ENCODE measurements at places on chromosomes 2 and 18.
A peak's percentile ranks its signal among the peaks of the same experiment; 100 is the strongest.

GRCh38 chr18:10312326-10313015 is 142.0 kb upstream of the APCDD1 start:
- DNase-seq: no peak

DNA sequence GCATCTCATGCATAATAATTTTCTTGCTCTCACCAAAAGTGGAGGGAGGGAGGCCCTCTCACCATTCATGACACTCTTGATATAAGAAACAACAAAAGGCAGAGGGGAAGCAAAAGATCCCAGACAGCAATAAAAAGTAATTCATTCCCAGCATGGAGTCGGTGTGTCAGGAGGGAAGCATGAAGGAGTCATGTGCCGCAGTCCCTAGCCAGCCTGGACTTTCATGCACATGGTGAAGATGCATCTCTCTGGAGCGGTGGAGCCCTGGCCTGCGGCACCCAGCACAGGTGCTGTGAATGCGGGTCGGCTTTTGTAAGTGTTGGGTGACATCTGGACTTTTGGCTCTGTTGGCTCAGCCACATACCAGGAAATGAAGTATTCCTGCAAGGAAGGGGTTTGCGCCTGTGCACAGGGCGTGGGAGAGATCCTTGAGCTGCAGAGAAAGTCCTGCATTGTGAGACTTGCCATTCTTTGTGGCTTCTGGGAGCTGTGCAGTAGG is 119.4 kb downstream of the COPS8 start:
- DNase-seq: no peak

DNA sequence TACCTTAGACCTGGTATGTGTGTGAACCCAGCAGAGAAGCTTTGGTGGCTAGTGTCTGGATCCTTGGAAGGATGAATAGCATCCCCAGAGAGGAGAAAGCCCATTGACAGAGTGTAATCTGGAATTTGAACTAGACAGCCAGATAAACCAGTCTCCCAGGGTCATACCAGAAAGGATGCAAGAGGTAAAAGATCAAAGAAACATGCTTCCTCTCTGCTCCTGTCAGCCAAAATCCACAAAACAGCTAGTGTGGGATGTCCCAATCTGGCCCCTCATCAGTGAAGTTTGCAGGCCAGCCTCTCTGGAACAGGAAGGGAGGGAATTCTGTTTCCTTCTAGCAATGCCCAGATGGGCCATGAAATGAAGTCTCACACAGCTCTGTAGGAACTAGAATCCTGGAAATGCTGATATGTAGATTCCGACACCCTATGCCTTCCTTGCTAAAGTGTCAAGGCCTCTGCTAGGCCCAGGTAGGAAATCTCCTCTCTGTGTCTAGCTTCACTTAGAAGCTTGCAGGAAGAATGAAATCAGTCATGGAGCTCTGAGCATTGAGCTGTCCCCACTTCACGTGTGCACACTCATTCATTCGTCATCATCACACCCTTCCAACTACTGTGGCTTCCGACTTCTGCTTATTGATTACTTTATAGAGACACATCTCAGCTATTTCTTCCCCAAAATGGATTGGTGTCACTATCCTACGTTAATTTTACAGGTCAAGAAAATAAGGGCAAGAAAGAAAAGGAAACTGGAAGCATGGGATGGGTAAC is 38.0 kb downstream of the EVA1A start:
- no peak for DNase-seq

- no peak for DNase-seq
Measured at GRCh38 chr2:20107776-20108175, 56.3 kb upstream of the LAPTM4A start.

DNA sequence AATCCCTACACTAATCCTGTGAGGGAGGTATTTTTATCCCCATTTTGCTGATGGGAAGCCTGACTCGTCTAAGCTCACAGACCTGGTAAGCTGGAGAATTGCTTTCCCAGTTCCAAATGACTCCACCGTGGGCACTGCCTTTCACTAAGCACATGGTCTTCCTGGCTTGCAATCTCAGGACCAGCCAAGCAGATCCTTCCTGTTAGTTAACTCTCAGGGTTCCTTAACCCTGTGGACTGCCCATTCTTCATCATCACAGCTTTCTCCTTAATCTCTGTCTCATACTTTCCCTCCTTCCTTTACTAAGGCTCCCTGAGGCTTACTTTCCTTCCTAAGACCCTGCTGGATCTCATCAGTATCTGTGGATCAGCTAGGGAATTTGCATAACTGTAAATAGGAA is 122.2 kb upstream of the ZEB2 start:
- DNase-seq: no peak

- peak; percentile 64 for DNase-seq
Measured at GRCh38 chr18:55001394-55002024, 42.2 kb upstream of the CCDC68 start.

- DNase-seq: peak; percentile 53
Measured at GRCh38 chr2:186590350-186590758, 498 bp downstream of the ITGAV start.

GRCh38 chr2:203705178-203705577 is 1.3 kb upstream of the CD28 start:
- no peak for DNase-seq

GRCh38 chr2:190679813-190680591 is 31.1 kb downstream of the NAB1 start:
- DNase-seq: peak; percentile 71

DNA sequence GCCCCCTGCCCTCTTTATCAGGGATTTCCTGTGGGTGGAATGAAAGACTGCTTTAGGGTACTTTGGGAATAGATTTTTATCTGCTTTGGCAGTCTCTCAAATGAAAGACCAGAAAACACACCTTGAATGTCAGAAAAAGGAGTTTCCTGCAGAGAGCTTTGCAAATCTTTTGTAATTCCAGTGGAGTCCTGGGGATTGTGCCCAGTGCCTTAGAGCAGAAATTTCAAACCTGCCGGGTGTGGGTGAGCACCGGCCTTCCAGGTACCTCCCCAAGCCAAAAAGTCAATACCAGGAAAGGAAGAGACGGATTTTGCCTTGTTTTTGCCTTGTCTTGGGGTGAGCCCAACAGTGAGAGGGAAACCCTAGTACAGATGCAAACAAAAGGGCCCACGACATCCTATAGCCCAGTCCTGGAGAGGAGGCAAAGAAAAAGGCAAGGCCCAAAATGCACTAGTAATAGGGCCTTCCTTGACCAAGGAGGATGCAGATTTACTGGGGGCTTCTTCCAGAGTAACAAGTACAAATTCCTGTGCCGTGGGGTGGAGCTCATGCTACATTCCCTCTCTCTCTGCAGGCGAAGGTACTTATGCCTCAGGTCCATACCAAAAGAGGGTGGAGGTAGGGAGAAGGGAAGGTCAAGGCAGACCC is 36.4 kb downstream of the FOXI3 start:
- no peak for DNase-seq

DNA sequence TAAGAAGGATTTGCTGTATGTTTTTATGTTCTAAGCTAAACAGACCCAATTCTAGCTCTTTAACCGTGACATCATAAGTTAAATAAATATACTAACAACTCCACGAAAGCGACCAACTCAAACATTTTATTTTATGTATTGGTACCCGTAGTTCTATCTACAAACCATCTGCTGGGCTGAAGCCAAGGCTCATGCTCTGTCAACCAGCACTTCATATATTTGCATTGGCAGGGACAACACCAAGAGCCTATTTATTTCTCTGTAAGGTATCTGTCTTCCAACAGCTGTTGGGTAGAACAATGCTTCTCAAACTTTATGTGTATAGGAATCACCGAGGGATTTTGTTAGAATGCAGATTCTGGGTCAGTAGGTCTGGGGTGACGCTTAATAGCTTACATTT is 64.5 kb downstream of the PID1 start:
- no peak for DNase-seq

GRCh38 chr2:176826356-176826755 is 386.2 kb upstream of the HNRNPA3 start:
- DNase-seq: no peak

DNA sequence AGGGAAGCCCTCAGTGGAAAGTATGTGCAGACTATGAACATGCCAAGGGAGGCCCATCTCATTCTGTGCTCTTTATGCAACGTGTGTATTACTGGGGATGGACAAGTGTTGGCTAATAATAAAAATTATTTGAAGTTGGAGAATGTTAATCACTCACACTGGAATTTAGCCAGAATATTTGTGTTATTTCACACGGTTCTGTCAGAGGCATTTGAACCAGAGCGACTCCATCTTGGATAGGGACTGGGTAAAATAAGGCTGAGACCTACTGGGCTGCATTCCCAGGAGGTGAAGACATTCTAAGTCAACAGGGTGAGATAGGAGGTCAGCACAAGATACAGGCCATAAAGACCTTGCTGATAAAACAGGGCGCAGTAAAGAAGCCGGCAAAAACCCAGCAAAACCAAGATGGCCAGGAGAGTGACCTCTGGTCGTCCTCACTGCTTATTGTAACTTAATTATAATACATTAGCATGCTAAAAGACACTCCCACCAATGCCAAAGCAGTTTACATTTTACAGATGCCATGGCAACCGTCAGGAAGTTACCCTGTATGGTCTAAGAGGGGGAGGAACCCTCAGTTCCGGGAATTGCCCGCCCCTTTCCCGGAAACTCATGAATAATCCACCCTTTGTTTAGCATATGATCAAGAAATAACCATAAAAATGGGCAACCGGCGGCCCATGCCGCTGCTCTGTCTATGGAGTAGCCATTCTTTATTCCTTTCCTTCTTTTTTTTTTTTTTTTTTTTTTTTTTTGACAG is 2.6 kb upstream of the FZD5 start:
- DNase-seq: peak; percentile 70

DNA sequence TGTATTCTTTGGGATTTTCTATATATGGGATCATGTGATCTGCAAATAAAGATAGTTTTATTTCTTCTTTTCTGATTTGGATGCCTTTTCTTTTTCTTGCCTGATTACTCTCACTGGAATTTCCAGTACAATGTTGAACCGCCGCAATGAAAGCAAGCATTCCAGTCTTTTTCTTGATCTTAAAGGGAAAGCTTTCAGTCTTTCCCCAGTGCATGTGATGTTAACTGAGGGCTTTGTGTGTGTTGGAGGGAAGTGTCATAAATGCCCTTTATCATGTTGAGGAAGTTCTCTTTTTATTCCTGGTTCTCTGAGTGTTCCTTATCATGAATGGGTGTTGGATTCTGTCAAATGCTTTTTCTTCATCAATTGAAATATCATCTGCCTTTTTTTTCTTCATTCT is 16.9 kb upstream of the CYBRD1 start:
- DNase-seq: no peak

DNA sequence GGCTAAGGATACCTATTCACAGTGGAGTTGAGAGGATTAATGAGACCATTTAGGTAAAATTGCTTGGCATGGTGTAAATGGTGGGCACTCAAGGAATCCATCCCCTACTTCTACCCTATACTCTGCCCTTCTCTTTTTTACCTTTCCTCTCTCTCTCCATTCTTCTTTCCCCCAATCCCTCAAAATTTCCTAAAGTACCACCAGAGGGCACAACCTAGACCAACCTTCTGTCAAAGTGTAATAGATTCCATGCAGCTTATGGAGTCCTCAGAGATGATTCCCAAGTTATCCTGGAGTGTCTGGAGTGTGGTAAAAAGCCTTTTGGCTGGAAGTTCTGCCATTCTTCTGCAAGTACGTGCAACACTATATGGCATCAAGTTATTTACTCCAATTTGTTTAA is 33.0 kb upstream of the CCDC195 start:
- no peak for DNase-seq

DNA sequence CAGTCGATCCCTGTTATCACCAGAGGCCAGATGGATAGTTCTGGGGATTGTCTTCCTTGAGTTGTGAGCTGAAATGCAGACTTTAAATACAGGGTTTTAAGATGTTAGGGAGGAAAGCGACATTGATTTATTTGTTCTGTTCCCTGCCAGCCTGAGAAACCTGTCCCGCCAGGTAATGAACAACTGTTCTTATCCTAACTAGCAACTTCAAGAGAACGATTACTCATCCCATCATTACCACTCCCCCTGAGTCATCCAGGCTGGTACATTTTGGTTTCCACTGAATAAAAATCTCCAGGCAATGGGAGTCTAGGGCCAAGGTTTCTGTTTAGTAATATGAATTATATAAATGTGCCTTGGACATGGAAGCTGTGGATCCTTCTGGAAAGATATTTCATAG is 131.2 kb downstream of the LYPD6B start:
- peak; percentile 78 for DNase-seq

DNA sequence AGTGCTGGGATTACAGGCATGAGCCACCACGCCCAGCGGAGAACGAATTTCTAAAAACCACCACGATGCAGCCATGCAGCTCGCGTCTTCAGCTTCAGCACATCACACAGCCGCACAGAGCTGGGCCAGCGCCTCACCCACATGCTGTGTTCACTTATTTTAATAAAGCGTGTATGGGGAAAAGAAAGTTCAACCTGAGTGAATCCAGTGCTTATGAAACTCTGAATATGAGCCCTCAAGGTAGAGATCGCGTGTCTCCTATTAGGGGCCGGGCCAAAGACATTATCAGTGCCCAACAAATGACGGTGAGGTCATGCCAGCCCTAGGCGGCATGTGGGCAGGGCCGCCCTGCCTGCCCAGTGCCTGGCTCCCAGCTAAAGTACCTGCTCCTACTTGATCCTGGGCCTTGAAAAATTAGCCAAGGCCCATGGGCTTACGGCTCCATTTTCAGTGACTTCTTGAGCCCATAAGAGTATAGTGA is 44.3 kb downstream of the SPRED2 start:
- DNase-seq: no peak

DNA sequence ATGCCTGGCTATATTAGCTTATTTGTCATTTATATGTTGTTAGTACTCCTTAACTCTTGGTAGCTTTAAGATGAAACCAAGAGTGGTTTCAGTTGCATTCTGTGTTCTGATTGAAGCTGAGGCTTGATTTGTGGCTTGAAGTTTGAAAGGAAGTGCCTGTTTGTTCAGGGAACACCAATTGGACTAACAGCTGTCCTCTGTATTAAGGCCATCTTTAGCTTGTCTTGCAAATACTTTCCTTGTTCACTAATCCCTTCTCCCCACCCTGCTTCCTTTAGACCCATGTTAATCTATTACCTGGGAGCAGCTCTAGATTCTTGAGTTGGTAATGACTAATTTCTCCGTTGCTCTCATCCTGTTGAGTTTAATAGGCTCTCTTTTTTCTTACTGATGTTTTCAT is 13.4 kb downstream of the ITGA6 start:
- no peak for DNase-seq

DNA sequence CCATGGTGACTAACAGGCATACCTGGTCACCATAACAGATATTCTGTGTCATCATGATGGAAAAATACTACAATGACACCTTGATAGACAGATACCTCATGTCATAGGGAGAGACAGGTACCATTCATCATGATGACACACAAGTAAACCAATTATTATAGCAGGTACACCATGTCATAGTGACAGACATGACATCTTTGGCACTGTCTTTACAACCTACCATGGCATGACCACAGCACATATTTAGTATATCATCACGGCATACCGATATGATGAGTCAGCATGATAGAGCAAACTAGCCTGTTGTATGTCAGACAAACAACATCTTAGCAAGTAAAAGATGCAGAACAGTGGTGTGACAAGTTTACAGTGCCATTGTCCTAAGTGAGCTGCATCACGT is 101.3 kb upstream of the KLHL29 start:
- DNase-seq: no peak

GRCh38 chr2:42450136-42450535 is 43.6 kb downstream of the KCNG3 start:
- no peak for DNase-seq
